ENCODE measurements at places on chromosomes 3 and 15.

- DNase-seq, result no peak
Measured at GRCh38 chr3:149243540-149243939, 21.9 kb upstream of the CP start.

- DNase-seq, result no peak
Measured at GRCh38 chr3:121165397-121165837, 257.4 kb downstream of the STXBP5L start.

DNA sequence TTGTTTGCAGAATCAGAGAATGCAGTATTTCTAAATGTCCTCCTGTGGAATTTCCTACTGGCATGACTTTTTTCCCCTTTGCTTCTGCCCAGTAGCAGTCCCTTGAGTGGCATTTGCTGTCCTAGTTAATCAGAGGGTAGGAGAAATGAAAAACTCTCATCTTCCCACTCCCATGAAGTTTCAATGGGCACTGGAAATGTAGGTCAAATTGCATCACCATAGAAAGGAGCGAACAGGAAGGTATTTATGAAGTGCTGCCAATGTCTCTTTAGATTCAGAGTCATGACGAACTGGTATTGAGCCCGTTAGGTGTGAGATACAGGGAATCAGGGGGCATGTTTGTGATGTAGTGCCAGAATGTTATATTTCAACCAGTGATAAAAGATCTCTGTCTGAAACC, 23.2 kb downstream of the ATXN7 start:
- no peak for DNase-seq

- no peak for DNase-seq
Measured at GRCh38 chr3:194885766-194886165, 200.1 kb downstream of the FAM43A start.

DNA sequence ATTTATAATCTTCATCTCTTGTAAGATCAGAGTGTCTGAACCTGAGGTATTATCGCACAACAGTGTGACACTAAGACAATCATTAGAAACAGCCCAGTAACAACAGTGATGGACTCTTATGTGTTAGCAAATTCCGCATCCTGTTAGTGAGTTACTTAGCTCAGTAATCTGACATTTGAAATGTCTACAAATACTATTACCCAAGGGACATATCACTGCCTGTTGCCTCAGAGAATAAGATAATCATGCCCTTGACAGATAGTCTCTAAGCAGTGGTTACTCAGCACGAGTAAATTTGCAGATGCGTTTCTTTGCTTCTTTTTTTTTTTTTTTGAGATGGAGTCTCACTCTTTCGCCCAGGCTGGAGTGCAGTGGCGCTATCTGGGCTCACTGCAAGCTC, 13.4 kb upstream of the RTP1 start:
- DNase-seq, result no peak

DNA sequence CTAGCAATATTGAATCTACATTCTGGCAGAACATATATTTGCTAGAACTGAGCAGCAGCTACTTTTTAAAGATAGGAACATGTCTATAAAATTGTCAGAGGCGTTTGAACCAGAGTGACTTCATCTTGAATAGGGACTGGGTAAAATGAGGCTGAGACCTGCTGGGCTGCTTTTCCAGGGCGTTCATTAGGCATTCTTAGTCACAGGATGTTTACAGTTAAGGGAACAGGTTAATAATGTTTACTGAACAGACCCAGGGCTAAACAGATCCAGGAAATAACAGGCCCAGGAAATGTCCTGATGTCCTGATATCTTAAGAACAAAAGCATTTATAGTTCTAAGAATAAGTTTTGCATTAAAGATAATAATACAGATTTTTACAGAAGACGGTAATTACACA, 34.5 kb upstream of the B3GALNT1 start:
- DNase-seq, result no peak

- DNase-seq, result peak; percentile 78
Measured at GRCh38 chr3:129599607-129600006, 6.9 kb downstream of the PLXND1 start.

DNA sequence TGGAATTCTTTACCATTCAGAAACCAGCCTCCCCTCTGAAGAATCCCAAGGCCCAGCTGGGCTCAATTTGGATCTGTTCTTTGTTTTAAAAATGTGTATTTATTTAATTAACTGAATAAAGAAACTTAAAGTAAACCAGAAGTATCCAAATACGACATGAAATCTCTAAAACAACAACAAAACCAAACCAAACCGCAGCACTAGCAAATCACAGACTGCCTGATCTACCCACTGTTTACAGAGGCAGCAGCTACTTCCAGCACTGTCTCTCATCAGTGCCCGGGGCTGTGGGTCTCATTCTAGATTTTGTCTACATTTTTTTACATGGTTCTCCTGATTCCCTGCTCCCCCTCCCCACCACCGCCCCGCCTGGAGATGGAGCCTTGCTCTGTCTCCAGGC, 2.3 kb downstream of the FLNB start:
- DNase-seq, result no peak

DNA sequence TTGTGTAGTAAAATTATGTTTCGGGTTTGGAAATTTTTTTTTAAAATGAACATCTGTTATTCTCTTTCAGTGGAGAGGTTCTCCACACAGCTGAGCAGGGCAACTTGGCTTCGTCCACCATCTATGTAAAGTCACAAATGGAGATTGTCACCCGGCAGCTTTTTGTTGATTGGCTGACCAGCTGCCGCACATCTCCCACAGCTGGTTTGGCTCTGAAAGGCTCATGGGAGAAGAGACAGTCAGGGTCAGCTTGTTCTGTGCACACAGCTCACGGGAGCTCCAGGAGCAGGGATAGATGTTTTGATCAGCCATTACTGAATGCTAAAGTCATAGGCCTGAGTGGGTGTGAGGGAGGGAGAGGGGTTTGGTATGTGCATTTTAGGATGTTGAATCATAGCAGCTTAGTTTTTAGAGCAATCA, 12.9 kb upstream of the CCDC80 start:
- no peak for DNase-seq

GRCh38 chr3:72604328-72604727, 243.9 kb downstream of the SHQ1 start:
- DNase-seq, result no peak

- DNase-seq, result no peak
Measured at GRCh38 chr3:106068795-106069194, 200.0 kb upstream of the CBLB start.

- DNase-seq, result no peak
Measured at GRCh38 chr15:30974112-30974511, 17.3 kb downstream of the MTMR10 start.

GRCh38 chr3:55362210-55362960, 124.7 kb downstream of the WNT5A start:
- DNase-seq, result no peak

GRCh38 chr3:69250014-69250413, 127.6 kb upstream of the LMOD3 start:
- DNase-seq, result no peak

DNA sequence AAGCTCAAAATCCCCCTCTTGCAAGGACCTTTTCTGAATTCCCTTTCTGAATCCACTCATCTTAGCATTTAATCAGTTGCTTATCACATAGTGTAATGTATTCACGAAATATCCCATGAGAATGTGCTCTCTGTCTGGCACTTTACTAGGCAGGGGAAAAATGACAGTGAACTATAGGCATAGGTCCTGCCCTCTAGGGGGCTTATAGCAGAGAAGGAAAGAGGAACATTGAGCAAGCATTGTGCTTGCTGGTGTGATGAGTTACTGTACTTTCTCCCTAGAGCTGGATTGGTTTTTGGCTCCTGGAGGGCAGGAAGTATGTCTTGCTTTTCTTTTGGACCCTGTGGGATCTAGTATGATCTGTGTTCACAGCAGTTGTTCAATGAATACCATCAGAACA, 26.5 kb downstream of the DUOX2 start:
- DNase-seq, result no peak

GRCh38 chr3:133504736-133505135, 68.8 kb upstream of the CDV3 start:
- DNase-seq, result no peak

GRCh38 chr3:118262800-118263402, 771.7 kb downstream of the IGSF11 start:
- no peak for DNase-seq

DNA sequence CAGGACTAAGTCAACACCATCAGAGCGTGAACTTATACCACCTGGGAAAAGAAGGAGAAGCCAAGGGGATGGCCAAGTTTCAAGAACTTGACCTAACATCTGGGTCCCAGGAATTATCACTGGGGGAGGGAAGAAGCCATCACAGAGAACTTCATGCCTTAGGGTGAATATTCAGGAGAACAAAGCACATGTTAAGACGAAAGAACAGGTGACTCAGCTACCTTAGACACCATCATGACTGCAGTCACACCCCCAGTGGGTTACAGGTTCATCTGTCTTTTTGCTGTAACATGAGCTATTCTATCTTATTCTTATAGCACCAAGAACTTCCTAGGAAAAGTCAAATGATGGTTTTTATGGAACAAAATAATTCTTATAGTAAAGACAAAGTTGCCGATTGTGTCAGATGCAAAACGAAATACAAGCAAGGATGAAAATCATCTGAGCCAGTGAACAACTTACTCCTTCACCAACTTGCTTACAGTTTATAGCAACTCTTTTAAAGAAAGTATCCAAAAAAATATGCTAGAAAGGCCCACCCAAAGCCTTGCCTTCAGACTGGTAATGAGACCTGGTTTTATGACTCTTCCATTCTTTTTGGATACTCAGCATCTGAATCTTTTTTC, 72.0 kb downstream of the TPRA1 start:
- no peak for DNase-seq

DNA sequence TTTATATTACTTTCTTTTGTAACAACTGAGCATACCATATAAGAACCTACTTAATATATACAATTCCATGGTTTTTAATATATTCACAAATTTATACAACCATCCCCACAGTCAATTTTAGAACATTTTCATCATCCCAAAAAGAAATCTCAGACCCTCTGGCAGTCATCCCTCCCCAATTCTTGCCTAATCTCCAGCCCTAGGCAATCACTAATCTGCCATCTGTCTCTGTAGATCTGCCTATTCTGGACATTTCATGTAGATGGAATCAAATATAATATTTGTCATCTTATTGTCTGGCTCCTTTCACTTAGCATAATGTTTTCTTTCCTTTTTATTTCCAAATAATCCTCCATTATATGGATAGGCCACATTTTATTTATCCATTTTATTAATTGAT, 92.5 kb downstream of the LARS2 start:
- DNase-seq, result no peak

GRCh38 chr15:40421246-40422157, 15.9 kb downstream of the IVD start:
- DNase-seq, result peak; percentile 81

DNA sequence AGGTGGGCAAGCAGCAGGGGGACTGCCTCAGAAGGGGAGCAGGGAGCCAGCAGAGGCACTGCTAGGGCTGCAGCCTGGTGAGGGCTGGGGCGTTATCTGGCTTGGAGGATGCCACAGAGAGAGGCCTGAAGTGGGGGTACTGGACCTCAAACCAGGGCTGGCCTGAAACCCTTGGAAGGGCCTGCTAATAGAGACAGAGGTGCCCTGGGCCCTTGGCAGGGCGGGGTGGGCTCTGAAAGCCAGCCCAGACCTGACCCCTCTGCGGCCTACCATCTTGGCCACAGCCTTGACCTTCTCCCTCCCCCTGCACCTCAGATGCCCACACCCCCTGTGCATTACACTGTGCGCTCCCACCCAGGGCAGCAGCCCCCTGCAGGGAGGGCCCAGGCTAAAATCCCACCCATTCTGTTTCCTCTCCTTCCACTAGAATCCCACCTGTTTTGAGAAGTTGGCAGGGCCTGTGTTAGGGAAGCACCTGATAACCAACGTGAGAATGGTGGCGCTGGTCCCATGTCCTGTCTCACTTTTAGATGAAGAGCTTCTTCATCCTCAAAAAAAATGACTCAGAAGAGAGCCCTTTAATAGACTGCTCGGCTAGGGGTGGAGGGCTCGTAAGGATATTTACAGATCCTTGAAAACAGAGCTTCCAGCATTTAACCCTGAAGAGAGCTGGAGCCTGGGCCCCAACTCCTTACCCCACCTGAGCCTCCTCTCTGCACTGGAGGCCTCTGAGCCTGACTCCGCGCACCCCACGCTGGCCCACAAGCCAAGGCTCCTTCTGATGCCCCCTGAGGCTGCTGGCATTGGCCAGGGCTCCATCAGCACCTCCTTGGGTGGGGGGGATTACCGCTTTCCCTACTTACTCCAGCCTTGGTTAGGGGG, 29.8 kb downstream of the LOXL1 start:
- no peak for DNase-seq

- DNase-seq, result no peak
Measured at GRCh38 chr3:134708671-134709070, 57.8 kb upstream of the KY start.

DNA sequence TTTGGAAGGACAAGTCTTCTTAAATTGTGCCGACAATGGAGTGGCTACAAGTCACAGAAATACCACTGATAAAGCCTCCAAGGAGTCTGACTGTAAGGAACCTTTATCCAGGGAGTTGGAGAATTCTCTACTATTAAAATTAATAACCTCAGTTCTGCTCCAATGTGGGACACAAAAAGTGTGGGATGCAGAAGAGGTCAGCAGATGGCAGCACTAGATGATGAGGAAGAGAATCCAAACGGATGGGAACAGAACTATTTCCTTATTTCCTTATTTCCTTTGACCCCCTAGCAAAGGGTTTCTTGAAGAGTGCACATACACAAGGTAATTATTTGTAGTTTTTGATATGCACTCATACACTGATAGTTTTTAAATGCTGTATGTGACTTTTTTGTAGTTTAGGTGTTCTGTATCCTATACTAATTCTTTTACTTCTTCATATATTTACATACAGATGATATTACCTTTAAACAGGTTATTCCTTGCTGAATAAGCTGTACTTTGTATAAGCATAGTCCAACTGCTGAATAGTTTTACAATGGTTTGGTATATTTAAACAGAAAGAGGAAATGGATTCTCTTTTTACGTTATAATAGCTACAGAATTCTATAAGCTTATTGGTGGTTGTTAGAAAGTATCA, 25.6 kb upstream of the NLGN1 start:
- DNase-seq, result peak; percentile 20

DNA sequence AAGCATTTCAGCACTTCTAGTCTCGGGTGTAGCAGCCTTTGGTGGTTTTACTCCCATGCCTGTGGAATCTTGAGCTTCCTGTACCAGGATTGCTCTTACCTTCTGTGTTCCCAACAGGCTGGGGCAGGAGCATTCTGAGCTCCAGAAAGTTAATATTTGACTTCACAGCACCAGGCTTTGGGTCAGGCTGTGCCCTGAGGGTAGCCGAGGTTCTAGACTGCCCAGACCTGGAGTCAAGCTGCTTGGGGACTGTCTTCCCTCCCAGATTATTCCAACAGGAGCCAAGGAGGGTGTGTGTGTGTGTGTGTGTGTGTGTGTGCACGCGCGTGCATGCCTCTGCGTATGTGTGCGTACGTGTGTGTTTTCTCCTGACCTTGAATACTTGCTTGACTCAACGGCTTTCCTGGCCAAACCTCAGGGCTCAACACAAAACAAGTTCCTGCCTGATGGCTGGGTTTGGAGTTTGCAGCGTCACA, 94.8 kb downstream of the FLNB start:
- DNase-seq, result no peak

DNA sequence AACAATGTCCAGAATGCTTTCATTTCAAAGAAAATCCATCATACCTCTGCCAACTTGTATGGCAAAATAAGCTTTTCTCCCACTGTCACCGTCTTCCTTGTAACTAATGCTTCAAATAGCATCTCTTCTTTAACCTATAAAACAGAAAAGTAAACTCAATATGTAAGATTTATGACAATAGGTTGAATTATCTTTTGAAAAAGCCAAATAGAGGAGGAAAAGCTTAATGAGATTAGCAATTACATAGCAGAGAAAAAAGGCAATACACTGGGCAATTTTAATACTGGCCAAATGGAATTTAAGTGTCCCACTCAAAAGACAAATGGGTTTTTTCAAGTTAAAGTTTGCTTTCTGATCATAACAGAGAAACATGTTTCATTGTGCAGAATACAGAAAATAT, 118.1 kb downstream of the MYO9A start:
- no peak for DNase-seq

GRCh38 chr3:183310936-183311335, 57.9 kb downstream of the B3GNT5 start:
- DNase-seq, result no peak
